ENCODE measurements at places on chromosomes 6 and 20.

- no peak for DNase-seq
These were observed 341.5 kb downstream of the TFAP2A start for GRCh38 chr6:10073341-10073740.

DNA sequence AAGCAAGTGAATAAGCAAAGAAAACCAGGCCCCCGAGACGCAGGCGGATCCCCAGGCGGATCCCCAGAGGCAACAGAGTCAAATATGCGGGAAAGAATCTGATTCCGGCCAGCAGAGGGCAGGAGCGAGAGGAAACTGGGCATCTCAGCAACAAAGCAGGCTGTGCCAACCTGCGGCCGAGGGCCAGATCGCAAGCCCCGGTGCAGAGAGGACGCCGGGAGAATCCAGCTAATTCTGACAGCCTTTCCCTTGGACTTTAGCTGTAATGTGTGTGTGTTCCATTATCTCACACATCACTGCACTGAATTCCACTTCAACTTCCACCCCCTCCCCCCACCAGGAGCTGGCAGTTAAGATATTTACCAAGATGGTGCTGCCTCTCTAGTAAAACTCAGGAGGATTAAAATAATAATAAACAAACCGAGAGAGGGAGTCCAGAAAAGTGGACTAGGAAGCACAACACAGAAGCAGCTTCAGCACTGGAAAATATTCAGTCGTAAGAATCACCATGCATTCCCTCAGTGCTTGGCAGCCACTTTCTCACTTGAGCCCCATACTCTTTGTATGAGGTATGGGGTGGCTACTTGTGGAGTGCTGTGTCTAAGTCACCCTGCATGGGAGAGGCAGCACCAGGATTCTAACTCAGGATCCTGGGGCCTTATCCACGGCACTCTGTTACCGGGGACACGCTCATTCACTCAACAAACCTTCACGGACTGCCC lies 66.2 kb upstream of the SNX9 start:
- DNase-seq = peak; percentile 90

GRCh38 chr6:156109713-156110112 lies 654.1 kb upstream of the NOX3 start:
- no peak for DNase-seq

DNA sequence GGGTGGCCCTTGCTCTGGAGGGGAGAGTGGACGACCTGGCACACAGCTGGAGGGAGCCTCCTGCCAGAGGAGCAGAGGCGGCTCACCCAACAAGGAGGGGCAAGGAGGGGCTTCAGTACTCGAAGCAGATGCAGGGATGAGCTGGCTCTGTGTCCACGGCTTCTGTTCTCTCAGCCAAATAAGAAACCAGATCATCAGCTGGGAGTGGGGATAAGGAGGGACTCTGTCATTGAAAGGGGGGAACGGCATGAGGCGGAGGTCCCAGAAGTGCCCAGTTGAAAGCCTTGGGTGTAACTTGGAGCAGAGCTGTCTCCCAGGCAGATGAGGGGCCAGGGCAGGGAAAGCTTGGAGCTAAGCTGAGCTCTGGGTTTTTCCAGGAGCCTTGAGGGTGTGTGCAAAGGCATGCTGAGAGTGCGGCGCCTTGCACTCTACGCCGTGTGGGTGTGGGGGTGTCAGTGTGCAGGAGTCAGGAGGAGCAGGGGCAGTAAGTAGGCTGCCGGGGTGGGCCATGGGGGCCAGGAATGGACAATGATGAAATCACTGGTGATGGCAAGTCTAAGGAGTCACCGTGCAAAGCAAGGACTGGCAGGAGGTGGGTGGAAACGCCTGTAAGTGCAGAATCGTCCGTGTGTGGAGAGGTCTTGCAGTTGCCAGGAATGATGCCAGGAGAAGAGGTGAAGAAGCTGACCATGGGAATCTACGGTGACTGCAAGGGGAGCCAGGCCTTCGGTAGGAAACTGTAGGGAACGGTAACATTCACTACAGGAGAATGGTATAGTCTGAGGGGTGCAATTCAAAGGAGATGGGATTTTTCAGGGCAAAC lies 85.4 kb upstream of the FOXQ1 start:
- no peak for DNase-seq

DNA sequence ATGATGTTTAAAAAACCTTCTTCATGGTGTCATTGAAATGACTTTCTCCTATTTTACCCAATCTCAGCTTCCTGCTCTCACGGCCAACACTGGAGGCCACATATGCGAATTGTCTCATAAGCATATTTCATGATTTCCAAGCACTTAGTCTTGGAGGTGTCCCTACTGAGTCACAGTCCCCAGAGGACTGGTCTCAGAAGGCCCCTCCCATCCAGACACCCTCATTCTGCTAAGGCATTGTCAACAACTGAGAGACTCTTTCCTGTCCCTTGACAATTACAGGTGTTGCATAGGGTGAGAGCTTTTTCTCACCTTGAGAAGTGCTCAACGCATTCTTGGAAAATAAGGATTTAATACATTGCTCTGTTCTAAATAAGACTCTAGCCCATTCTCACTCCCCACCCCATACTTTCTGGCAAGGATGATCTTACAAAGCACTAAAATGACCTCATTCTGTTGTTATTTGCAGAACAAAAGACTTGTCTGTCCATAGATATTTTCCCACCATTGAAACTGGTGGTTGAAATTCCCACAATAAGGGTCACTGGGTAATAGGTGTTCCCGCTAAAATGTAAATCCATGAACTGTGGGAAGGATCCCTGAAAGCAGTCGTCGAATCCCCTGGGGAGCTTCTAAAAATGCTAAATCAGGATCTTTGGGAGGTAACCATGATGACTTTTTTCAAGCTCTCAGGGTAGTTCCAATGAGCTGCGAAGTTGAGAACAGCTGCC lies 32.3 kb upstream of the SLC22A23 start:
- no peak for DNase-seq

GRCh38 chr20:58239216-58239615 lies 10.8 kb upstream of the ANKRD60 start:
- no peak for DNase-seq

DNA sequence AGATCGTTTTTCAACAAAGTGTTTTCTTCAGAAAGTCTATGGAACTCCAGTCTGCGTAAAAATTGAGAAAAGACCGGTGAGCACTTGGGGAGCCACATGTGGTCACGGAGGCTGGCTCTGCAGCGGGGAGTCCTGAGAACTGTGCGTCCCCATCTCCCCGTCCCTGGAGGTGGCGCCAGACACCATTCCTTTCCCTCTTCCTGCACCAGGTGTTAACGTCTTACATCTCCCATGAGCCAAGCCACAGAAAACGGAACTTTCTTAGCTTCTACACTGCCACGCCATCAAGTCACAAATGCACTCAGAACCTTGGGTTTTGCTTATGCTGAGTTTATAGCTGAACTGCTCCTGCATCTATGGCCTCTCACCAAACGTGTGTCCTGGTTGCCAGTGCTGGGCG lies 62.6 kb downstream of the GINS1 start:
- DNase-seq = peak; percentile 21

- no peak for DNase-seq
These were observed 68.3 kb upstream of the KIF16B start for GRCh38 chr20:16641511-16642023.

GRCh38 chr6:139655783-139656705 lies 281.6 kb upstream of the CITED2 start:
- DNase-seq = no peak

GRCh38 chr6:1609041-1609647 lies 571 bp upstream of the FOXC1 start:
- DNase-seq = no peak

DNA sequence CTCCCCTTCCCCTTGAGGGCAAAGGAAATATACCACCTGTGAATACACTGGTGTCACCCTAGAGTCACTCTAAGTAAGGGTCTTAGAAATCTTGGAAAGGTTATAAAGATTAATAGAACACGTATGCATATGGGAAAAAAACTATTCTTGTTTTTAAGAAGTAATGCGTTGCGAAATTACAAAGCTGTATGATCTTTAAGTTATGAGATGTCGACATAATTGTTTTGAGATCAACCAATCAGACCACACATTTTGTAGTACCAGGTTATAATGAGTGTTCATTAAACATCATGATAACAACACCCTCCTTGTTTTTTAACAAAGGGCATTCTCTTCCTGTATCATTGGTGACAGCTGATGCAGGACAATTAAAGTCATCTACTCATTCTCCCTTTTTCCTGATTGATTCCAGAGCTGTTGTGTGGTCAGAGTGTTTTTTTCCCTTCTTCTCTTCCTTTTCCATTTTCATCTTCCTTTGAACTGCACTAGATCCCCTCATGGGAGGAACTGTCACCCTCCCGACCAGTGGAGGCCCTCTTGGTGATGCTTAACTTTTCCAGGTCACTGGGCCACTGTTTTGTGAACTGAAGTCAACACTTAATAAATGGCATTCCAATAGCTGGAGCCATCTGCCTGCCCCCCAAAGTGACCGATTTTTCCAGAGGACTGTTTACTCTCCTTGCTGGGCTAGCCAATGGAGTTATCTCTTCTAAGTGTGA lies 37.0 kb downstream of the PRDM1 start:
- DNase-seq = no peak

- DNase-seq = no peak
These were observed 104.0 kb upstream of the EPHA7 start for GRCh38 chr6:93523365-93523764.

- DNase-seq = no peak
These were observed 6.3 kb upstream of the ARFGEF3 start for GRCh38 chr6:138155443-138155842.

DNA sequence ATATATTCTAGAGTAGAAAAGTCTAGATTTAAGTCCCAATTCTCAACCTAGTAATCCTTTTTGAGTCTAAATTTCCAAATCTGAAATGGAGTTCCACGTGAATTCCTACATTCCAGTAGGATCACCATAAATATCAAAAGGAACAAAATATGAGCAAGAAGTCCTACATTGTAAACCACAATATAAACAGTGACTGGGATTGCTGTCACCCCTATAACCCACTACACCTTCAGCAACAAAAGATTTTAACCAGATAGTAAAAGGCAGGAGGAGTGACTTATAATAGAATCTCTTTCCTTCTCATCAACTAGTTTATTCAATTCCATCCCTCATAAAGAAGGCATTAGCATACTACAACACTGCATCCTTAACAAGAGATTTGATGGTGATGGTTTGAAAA lies 210.6 kb downstream of the KIF16B start:
- DNase-seq = no peak

DNA sequence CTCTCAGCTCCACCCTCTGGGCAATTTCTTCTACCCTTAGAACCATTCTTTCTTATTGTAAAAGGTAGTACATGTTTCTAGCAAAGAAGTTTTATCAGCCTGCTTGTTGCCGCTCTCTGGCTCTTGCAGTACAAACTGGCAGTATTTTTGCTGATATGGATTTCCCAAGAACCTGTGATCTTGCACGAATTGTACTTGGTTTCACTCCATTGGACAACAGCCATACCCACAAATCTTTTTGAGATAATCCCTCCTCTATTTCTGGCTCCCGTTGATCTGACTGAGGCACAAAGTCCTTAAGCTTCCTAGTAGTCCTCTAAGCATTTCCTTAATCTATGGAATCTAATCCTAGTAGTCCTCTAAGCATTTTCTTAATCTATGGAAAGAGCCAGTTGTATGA lies 487.0 kb upstream of the PTCHD4 start:
- no peak for DNase-seq

DNA sequence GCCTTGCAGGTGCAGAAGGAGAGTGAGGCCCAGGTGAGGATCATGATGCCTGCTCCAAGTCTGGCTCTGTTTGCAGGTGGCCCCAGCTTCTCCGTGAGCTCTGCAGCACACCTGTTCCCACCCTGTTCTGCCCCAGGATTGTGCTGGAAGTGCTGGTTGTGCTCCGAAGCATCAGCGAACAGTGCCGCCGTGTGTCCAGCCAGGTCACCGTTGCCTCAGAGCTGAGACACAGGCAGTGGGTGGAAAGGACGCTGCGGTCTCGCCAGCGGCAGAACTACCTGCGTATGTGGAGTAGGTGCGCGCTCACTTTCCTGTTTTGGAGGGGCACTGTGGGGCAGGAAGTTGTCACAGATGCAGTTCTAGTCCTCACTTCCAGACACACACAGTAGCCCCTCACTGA lies 25.0 kb downstream of the ERMARD start:
- no peak for DNase-seq

GRCh38 chr6:7189101-7189758 lies 81.5 kb downstream of the RREB1 start:
- DNase-seq = no peak

- DNase-seq = peak; percentile 48
These were observed at the start of gene OR2B2 for GRCh38 chr6:27911956-27912446. TSS of gene OR2B2 (minus strand) at chr6:27912396. CDS start at chr6:27912319, 77 bp downstream.

DNA sequence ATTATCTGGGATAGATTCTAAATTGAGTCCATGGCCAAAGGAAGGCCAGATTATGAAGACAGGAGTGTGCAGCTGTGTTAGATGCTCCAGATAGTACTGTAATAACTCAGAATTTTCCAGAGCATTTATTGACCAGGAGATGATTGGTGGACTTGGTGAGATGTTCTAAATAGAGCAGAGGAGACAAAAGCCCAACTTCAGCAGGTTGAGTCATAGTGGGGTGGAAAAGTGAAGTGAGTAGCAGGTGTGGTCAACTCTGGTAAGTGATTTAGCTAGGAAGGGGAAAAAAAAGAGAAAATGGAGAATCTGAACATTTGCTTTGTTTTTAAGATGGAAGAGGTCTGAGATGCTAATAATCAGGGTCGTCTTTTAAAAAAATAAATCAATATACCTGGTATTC lies 227.4 kb downstream of the TMEM200A start:
- DNase-seq = no peak

- peak; percentile 1 for DNase-seq
These were observed 479.1 kb upstream of the GJE1 start for GRCh38 chr6:141653590-141653989.

DNA sequence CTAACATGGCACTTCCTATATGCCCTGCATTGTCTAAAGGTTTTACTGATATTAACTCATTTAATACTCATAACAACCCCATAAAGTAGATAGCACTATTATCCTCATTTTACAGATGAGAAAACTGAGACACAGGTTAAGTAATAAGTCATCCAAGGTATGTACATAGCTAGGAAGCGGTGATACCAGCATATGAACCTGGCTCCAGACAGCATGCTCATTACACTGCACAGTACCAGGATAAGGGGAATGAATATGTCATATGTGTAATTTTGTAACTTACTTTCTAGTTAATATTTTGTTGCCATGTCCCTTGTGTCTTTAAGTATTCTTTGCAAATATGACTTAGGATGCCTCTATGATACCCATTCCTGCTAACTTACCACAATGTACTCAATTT lies 53.2 kb upstream of the PBOV1 start:
- no peak for DNase-seq

- DNase-seq = no peak
These were observed 3.6 kb upstream of the TAAR8 start for GRCh38 chr6:132548746-132549463.

DNA sequence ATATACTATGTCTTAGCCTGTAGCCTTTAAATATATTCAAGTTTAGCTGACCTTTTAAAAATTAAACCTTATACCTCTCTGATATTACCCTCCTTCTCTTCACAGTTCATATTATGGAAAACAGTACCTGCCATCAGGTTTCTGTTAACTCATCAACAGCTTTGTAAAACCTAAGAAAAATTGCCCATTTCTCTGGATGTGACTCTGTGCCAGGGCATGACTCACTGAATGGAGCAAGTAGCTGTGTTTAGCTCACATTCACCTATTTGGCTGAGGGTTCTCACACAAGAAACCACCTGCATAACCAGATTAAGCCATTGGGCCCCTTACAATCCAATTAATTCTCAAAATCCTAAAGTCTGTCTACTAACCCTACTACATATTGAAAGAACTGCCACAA lies 678.8 kb upstream of the MARCKS start:
- DNase-seq = no peak

GRCh38 chr6:48184648-48185047 lies 73.7 kb upstream of the PTCHD4 start:
- no peak for DNase-seq
